ENCODE measurements at places on chromosomes 13 and 19.

DNA sequence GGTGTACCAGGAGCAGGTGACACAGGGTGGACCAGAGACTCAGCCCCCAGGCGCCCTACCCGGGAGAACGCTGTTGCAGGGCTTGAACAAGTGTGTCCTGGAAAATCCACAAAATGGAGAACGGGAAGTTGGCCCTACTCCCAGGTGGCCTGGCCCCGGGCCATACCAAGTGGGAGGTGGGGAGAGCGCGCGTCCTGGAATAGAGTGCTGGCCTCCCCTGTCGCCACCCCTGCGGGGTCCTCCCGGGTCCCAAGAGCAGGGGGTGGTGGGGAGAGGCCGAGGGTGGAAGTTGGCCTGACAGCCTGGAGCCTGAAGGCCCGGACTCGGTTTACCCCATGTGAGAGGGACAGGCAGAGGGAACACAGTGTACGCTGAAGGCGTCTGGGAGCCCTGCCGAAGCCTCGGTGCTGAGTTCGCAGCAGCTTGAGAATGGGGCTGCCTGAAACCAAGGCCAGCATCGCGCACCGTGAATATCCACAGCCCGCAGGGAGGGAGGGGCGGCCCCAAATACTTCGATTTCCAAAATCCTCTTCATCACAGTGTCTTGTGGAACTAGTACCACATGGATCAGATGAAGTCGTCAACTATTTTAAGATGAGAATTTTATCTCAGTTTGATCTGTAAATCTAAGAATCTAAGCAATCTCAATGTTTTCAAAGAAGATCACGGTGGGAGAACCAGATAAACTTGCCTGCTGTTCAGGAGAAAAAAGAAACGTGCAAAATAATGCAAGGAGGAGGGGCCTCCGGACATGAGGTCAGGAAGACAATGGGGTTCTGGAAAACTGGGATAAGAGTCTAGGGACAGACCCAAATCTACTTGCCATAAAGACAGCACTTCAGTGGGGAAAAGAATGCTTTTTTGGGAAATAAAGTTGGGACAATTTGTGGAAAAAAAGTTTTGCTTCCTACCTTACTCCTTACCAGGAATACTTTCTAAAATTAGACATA is 10.4 kb upstream of the KLF16 start:
- DNase-seq: no peak

DNA sequence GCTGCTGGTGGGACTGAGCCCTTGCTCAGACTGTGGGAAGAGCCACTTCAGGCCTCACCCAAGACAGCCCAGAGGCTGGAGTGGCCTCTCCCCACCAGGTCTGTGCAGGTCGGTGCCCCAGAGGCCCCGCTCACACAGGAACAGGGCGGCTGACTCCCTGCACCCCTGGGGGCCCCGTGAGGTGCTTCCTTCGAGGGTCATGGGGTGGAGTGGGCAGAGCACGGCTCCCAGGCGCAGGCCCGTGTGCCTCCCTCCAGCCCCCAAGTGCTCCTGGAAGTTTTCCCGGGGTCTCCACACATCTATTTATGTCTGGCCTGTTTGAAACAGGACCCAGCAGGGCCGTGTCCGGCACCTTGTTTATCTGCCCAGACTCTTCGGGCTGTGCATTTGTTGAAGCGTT is 9.5 kb upstream of the TMEM255B start:
- no peak for DNase-seq

- DNase-seq: no peak
Observed at GRCh38 chr13:111957913-111958450, 109.0 kb upstream of the SOX1 start.

DNA sequence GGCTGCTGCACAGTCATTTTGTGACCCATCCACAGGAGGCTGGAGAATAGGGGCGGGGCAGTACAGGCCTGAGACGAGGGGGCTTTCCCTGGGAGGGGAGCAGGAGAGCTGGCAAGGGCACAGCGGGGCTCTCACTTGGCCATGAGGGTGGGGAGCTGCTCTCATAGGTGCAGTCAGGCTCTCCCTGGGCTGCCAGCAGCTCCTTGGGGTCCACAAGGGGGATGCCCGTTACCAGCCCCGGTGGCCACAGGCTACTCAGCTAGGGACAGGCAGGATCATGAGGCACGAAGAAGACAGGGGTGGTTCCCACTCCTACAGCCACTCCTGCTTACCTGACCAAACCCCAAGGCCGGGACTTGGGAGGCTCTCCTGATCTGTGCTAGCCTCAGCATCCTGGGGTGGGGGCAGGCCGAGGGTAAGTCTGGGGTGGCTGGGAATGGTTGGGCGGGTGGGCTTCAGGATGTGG is 16.5 kb downstream of the ARHGAP33 start:
- DNase-seq: no peak

- no peak for DNase-seq
Observed at GRCh38 chr13:49022472-49023144, 46.9 kb downstream of the FNDC3A start.

GRCh38 chr13:107743100-107743499 is 472.2 kb downstream of the LIG4 start:
- DNase-seq: no peak

DNA sequence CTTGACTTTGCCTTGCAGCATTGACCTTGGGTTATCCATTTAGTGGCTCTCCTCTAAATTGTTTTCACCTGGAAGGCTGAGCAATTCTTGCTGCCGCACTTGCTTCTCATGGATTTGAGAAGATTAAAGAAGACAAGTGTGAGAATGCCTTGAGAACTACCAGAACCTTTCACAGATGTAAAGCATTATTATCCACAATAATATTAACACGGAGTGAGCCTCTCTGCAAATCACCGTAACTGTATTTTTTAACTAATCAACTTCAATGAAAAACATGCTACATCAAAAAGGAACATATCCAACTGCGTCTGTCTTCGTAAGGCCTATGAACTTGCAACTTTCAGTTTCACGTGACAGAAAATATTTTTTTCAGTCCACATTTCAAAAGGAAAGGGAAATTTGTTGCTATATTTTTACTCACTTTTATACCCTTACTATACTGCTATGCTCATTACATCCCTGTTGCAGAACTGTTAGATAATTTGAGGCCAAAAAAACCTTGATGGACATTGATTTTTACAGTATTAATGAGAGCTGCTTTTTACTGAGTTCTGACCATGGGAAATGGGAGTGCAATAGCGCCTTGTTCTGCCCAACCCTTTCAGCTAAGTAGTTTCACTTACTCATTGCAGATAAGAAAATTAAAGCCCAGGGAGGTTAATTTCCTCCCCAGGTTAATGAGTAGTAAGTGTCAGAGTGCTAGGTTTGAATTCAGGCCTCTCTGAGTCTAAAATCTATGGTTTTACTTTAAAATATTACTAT is 93.8 kb upstream of the RAP2A start:
- no peak for DNase-seq

DNA sequence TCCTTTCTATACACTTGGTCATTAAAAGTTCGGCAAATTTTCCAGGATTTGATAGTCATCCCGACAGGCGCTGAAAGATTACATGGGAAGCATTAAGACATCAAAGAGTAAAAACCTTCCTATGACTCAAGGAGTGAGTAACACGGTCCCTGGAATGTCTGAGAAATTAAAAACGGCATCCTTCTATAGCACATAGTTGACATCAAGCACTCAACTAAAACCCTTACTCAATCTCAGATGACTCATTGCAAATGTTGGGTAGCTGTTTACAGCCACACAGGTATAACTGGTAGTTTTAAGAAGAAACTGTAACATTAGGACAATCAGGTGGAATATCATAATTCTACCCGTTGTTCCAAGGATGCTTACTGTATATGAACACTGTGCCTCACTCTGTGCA is 6.4 kb upstream of the LGALS13 start:
- DNase-seq: no peak

DNA sequence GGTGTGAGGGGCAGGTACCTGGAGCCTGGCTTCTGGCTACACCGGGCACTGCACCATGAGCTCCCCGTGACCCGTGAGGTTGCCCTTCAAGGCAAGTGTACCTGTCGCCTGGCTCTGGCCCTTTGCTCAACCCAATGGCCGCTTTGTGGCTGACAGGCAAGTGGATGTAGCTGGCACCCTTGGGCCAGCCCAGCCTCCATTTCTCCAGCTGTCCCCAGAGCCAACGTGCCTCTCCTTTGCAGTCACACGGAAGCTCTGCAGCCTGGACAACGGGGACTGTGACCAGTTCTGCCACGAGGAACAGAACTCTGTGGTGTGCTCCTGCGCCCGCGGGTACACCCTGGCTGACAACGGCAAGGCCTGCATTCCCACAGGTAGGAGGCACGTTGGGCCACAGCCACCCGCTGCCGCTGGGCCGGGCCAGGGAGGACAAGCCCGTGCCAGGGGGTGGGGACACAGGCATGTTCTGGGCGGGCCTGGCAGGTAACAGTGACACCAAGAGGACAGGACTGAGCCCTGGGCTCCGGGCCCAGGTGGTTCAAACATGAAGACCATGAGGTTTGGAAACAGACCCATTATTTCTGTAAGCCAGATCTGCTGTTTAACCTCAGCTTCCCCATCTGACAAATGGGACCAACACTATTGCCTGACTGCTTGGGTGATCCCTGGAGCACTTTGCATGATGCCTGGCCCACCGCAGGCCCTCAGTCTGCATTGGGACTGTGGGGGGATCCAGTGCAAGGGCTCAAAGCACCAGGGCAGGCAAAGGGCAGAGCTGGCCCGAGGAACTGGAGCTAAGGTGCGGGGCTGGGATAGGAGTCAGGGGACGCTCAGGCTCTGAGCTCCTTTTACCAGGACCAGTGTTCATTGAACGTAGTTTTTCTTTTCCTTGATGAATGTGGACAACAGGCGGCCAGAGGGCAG is 17.5 kb upstream of the PROZ start:
- DNase-seq: no peak

DNA sequence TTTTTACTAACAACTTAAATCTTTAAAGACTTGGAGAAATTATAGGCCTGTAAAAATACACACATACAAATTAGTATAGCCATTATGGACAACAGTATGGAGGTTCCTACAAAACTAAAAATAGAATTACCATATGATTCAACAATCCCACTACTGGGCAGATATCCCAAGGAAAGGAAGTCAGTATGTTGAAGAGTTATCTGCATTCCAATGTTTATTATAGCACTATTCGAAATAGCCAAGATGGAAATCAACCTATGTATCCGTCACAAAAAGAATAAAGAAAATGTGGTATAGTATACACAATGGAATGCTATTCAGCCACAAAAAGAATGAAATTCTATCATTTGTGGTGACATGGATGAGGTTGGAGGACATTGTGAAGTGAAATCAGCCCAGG is 37.2 kb downstream of the SLITRK1 start:
- no peak for DNase-seq

DNA sequence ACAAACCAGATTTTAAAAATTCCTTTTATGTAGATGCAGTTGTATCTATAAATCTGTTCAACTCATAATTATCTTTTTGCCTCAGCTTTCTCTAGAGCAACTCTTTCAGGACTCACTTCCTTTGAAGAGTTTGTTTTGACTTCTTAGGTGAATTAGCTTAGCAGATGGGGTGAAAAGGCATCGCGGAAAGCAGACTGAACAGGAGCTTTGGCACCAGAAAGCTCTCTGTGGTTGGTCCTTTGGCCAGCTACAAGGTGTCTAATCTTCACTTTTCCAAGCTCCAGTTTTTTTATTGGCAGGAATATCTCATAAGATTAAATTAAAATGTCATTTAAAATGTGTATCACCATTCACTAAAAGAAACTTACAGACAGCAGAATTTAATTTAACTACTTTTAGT is 60.6 kb upstream of the KLF12 start:
- no peak for DNase-seq

- no peak for DNase-seq
Observed at GRCh38 chr13:110907951-110908898, 6.6 kb downstream of the ANKRD10 start.

- no peak for DNase-seq
Observed at GRCh38 chr13:55783841-55784240, 1356.9 kb upstream of the PRR20A start.

GRCh38 chr19:1045247-1045603 is 5.3 kb downstream of the ABCA7 start:
- peak; percentile 73 for DNase-seq

GRCh38 chr13:38180670-38181069 is 169.0 kb upstream of the UFM1 start:
- DNase-seq: no peak

- DNase-seq: no peak
Observed at GRCh38 chr19:51356159-51356801, 9.9 kb downstream of the ETFB start.

DNA sequence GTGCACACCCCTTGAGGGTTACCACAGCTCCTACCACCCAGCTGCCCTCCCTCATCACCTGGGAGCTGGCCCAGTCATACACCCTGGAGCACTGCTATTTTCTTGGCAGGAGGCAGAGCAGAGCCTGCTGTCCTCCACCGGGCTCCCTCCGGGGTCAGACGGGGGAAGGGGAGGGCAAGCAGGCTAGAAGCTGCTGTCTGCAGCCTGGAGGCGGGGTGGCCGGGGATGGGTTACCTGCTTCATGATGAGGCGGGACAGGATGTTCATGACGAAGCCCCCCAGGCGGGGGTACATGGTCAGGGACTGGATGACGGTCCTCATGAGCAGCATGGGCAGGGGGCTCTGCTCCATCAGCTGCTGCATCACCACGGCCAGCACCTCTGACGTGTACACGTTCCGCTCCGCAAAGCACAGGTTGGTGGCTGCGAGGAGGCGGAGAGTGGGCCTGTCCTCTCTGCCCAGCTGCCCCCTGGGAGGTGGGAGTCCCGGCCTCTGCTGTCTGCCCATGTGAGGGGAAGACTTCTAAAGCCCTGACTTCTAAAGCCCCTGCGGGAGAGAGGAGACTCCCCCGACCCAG is 2.7 kb upstream of the RSPH6A start:
- no peak for DNase-seq

DNA sequence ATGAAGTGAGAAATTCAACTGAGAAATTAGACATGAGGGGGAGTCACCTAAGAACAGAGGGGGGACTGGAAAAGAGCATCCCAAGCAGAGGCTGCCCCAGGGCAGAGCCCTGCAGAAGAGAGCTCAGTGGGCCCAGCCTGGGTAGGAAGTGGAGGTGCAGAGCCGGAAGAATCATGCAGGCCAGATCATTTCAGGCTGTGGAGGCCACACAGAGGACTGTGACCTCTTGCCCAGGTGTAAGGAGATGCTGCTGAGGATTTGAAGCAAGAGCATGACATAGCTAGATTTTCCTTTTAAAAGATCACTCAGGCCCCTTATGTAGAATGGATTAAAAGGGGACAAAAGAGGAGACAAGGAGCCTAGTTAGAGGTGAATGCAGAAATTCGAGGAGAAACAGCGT is 63.9 kb upstream of the SPATA13 start:
- DNase-seq: no peak

GRCh38 chr19:39845172-39845571 is 1.0 kb downstream of the FBL start:
- no peak for DNase-seq
